ENCODE measurements at places on chromosomes 3 and 15.
A peak's percentile ranks its signal among the peaks of the same experiment; 100 is the strongest.

DNA sequence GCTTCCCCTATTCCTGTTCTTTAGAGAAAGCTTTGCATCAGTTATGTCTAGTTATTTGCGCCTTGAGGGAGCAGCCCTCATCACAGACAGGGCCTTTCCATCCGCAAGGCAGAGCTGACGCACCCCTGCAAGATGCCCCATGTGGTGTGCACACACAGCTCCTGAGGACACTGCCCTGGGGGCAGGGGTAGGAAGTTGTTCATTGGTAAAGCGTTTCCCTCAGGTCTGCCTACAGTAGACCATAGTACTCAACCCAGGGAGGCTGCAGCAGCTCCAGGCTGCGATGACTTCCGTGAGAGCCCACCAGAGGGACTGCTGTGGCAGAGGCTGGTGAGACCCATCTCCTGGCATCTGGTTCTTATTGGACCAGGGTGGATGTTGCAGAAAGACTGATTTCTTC, 55.1 kb upstream of the PLXNA1 start:
- no peak for DNase-seq

DNA sequence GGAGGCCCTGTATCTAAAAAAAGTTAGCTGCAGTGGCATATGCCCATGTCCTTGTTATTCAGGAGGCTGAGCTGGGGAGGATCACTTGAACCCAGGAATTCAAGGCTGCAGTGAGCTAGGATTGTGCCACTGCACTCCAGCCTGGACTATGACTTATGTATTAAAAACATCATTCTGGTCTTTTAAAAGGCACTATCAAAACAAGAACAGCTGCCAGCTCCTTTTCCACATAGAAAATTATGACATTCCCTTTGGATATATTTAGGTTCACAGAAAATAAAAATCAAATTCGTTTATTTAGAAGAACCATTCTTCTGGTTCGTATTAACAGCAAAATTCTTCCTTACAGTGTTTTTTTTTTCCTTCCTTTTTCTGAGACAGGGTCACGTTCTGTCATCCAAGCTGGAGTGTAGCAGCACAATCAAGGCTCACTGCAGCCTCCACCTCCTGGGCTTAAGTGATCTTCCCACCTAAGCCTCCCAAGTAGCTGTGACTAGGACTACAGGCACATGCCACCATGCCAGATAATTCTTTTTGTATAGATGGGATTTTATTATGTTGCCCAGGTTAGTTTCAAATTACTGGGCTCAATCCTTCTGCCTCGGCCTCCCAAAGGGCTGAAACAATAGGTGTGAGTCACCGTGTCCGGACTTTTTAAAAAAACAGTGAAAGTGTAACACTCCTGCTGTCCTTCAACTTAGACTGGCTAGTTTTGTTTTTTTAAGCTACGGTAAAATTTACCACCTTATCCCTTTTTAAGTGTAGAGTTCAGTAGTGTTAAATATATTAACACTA, 13.9 kb downstream of the ICE2 start:
- DNase-seq = no peak

GRCh38 chr3:169058681-169059080, 604.8 kb downstream of the MECOM start:
- no peak for DNase-seq

- peak; percentile 62 for DNase-seq
These were observed 145.1 kb downstream of the VGLL4 start for GRCh38 chr3:11498646-11499045.

- no peak for DNase-seq
These were observed 36.0 kb upstream of the ARPIN start for GRCh38 chr15:89948796-89949195.

- no peak for DNase-seq
These were observed 74.9 kb upstream of the SKOR1 start for GRCh38 chr15:67750371-67750770.

DNA sequence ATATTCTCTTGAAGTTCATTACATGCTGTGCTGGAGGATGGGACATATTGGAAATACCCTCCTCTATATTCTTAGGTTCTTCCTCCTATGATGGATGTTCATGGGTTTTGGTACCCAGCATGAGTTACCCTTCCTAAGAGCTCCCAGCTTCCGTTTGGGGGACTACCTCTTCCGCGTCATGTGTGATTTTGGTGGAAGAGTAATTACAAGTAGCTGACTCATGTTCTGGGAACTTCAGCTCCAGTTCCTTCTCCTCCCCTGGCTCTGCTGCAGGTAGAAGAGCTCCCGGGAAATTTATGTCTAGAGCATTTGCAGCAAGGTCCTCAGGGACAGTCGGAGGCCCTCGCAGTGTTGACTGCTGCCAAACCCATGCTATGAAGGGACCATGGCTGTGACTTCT, 208.8 kb upstream of the IL12A start:
- DNase-seq = no peak

Data from muscle of leg (tissue), 16 donors.